ENCODE measurements at places on chromosomes 5 and 9.
A peak's percentile ranks its signal among the peaks of the same experiment; 100 is the strongest.

DNA sequence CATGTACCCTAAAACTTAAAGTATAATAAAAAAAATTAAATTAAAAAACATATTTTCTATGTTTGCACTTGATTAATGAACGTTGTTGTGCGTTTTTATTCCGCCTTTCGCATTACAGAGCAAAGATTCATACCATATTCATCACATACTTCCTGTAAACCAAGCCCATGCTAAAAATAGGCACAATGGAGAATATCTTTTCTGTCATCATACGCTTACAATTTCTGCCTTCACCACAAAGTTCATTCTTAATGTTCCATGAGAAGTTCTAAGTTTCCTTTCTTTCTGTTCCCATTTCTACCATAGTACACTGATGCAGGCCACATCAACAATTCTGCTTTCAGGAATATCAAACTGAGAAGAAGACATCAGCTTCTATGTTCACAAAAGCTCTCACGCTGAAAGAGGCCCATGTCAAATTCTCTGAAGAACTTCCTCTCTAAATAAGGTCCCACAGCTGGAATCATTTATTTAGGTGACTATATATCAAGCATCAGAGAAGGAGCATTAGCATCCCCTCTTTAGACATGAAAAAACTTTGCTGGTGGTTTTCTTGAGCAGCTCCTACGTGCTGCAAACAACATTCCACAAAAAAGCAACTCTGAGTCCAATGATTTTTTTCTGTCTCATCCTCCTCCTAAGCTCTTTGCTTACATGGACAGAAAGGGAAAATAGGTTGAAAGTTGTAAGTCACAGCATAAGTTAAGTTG is 456.4 kb downstream of the CDH10 start:
- DNase-seq, result no peak

- no peak for DNase-seq
These were observed 82.9 kb downstream of the TMEM252 start for GRCh38 chr9:68457803-68458202.

- no peak for DNase-seq
These were observed 6.4 kb upstream of the EEIG1 start for GRCh38 chr9:127987103-127987614.

GRCh38 chr5:154237946-154238345 is 47.4 kb downstream of the GALNT10 start:
- DNase-seq, result no peak

DNA sequence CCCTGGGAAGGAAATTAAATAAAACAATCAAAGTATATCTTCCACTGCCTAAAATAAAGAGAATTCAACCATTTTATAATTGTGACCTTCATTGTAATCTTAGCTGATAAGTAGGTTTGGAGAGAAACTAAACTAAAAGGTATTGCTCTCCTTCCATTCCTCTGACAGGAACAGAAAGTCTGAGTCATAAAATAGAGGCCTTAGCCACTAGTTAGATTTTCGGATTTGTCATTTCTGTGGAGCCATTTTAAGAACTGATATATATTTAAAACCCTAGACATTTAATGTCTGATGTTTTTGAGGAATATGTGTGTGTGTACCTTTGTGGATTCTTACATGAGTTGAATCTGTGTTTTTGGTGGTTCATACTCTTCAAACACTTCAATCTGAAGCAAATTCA is 11.8 kb upstream of the TMC1 start:
- DNase-seq, result no peak

- DNase-seq, result no peak
These were observed 17.5 kb upstream of the SPRY4 start for GRCh38 chr5:142342128-142342981.

GRCh38 chr5:134171972-134172371 is 4.8 kb downstream of the SKP1 start:
- no peak for DNase-seq

- DNase-seq, result no peak
These were observed 17.2 kb downstream of the C5orf63 start for GRCh38 chr5:127055880-127056653.

GRCh38 chr9:14277244-14277643 is 36.7 kb downstream of the NFIB start:
- no peak for DNase-seq

- peak; percentile 27 for DNase-seq
These were observed 15.5 kb upstream of the GLRX start for GRCh38 chr5:95838001-95838520.

DNA sequence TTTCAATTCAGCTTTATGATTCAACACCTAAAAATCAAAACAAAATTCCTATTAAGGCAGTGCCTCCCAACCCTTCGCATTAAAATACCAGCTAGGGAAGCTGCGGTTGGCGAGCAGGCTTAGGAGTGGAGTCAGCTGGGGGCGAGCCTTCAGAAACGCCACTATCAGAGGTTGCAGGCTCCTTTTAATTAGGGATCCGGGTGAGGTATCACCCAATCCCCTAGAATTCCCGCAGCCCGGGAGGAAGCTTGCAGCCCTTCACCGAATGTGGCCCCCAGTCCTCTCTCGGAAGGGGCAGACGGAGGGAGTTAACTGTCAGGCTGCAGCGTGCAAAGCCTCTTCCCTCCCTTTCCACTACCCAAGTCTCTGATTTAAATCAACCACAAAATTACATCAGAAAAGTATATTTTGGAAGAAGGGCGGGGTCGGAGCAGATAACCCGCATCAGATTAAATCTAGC is 1.7 kb downstream of the STC2 start:
- DNase-seq, result no peak

DNA sequence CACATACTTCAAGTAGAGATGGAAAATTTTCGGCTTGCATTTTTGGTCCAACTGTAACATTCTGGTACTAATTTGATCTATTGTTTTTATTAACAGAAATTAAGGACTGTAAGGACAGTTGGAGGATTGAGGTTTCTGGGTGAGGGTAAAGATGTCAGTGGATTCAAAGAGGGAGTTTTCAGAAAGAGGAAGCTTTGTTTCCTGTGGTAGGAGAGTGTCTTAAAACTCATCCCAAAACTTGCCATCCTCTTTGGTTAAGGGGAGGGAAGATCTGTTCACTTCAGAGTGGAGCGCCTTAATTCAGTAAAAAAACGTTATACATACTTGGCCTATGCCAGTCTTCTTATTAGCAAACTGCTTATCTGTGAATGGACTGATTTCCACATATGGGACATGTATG is 13.8 kb downstream of the CNTRL start:
- no peak for DNase-seq

GRCh38 chr5:98564836-98565235 is 208.6 kb upstream of the RGMB start:
- no peak for DNase-seq

DNA sequence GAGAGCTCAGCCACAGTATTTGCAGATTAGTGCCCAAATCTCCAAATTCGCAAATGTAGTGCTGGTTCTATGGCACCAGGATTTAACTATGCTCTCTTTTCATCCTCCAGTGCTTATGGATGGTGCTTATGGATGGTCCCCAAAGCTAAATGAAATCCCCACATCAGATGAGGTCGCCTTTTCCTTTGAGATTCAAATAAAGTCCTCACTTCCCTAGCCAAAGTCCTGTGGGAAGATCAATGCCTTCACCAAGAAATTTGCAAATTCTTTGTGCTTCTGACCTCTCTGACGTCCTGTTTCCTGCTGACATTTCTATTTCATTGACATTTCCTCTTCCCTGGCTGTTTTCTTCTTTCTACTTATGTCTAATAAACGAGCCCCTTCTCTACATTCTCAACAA is 1077.0 kb upstream of the C9orf72 start:
- no peak for DNase-seq

DNA sequence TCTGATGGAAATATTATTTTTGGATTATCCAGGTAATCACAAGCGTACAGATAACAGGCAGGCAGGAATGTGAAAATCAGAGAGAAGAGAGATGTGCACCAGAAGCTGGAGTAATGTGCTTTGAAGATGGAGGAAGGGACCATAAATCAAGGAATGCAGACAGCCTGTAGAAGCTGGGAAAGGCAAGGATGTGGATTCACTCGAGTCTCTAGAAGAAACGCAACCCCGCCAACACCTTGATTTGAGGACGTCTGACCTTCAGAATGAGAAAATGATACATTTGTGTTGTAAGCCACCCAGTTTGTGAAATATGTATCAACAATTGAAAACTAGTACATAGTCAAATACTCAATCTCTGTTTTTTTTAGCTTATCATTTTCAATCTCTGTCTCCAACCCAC is 207.6 kb upstream of the MPDZ start:
- DNase-seq, result no peak

GRCh38 chr5:131224387-131225201 is 39.3 kb upstream of the CDC42SE2 start:
- no peak for DNase-seq

- DNase-seq, result no peak
These were observed 273.2 kb downstream of the MAST4 start for GRCh38 chr5:66869347-66869746.

DNA sequence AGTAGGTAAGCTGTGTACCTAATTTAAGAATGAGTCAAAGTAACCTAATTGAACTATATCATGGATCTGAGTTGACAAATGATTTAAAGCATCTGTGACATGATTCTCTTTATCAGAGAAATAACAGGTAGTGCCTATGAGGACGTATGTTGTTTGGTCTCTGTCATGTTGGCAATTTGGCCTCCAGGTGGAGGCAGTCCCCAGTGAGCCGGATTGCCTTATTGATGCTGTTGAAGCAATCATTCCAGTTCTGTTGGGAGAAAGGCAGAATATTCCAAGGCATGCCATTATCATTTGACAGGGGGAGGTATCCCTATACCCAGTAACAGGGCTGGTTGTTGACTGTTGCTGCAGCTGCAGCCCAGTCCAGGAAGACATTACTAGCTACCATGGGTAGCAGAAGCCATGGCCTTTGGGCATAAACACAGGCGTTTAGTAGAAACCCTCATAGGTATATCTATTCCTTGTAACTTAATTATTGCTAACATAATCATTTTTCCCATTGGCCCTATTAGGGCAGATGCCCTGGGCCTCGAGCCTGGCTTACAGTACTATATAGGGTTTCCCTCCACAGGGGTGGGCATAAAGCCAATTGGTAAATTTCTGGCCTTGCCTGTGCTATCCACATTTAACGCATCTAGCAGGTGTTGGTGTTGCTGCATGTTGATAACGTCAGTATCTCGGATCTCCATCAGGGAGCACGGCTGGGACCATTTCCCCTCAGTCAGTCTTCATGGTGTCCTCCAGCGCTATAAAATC is 12.2 kb upstream of the SLC22A4 start:
- no peak for DNase-seq

DNA sequence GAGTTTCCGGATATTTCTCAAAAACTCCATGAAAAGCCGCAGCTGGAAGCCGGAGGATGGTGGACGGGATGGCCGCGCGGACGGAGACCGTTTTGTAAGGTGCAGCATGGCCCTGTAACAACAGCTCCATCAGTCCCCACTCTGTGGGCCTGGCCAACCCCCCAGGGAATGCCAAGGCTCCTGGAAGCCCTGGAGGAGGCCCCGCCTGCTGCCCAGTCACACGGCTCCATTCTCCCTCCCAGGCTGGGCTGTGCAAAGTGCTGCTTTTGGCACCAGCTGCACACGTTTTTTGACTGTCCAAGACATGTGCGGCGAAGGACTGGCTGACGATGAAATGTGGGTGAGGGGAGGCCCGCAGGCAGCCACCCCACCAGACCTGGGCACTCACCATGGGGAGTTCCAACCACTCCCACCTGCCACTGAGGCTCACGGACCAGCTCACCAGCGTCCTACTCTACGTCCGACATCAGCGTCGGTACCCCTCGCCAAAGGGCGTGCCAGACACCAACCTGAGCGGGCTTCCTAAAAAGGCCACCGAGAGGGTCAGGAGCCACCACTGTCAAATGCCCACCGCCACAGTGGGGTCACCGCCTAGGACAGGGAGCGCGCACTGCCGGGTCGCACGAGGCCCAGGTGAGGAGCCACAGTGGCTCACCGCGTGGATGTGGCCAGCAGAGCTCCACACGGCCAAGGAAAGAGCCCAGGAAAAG is 27.3 kb downstream of the PNPLA7 start:
- no peak for DNase-seq

- no peak for DNase-seq
These were observed 1766.1 kb upstream of the C9orf72 start for GRCh38 chr9:29339387-29339786.

DNA sequence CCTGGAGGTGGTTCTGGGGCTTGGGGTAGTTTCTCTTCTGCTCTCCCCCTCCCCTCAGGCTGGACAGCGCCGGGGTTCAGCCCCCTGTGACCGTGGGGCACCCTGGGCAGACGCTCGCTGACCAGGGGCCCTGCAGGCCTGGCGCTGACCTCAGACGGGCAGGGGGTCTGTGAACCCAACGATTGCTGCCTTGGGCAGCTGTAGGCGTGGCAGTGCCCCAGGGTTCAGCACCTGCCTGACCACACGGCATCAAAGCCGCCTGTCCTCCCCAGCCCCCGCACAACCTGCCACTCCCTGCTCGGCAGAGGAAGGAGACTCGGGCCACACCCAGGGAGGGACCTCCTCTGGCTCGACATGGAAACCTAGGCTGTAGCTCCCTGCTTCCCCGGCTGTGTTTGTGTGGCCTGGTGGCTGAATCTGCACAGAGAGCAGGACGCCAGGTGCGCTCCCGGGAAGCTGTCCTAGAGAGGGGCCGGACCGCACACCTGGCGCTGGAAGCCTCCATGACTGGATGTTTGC is 12.2 kb downstream of the LCN12 start:
- DNase-seq, result no peak

DNA sequence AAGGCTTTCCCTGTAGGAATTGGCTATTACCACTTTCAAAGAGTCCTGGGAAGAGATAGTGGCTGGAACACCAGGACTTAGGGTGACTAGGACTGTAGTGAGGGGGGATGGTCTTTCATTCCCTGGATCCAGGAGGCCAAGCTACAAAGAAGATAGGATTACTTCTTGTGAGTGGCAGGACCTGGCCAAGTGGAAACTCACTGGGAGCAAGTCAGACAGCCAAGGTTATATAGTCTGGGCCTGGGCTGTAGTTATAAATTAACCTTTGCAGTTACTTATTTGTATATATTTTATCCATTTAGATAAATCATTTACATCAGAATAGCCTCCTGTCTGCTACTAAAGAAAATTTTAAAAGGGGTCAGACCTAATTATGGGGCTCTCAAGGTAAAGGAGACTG is 124.3 kb downstream of the TLR4 start:
- DNase-seq, result no peak

DNA sequence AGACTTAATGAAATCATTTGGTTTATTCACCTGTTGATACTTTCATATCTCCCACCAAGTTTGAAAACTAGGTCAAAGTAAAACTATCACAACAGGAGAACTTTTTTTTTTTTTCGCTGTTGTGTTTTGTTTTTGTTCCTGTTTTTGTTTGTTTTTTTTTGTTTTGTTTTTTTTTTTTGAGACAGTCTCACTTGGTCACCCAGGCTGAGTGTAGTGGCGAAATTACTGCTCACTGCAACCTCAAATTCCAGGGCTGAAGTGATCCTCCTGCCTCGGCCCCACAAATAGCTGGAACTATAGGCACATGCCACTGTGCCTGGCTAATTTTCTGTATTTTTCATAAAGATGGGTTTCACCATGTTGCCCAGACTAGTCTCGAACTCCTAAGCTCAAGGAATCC is 49.3 kb downstream of the MLLT3 start:
- no peak for DNase-seq

DNA sequence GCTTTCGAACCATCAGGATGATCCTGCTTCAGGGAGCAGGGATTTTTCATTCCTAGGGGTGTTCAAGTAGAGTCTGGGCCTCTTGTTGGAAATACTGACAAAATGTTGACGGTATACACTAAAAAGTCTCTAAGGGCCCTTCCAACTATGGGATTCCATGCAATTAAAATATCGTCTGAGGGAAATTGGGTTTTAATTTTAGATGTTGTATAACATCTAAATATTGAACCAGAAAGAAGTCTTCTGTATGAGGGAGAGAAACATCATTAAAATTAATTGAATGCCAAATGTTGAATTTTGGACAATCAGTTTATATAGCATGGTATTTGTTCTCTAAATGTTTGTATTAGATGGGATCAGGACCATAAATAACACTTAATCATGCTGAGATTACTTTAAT is 25.7 kb upstream of the DAB2 start:
- no peak for DNase-seq
